ENCODE measurements at places on chromosomes 16 and 17.

DNA sequence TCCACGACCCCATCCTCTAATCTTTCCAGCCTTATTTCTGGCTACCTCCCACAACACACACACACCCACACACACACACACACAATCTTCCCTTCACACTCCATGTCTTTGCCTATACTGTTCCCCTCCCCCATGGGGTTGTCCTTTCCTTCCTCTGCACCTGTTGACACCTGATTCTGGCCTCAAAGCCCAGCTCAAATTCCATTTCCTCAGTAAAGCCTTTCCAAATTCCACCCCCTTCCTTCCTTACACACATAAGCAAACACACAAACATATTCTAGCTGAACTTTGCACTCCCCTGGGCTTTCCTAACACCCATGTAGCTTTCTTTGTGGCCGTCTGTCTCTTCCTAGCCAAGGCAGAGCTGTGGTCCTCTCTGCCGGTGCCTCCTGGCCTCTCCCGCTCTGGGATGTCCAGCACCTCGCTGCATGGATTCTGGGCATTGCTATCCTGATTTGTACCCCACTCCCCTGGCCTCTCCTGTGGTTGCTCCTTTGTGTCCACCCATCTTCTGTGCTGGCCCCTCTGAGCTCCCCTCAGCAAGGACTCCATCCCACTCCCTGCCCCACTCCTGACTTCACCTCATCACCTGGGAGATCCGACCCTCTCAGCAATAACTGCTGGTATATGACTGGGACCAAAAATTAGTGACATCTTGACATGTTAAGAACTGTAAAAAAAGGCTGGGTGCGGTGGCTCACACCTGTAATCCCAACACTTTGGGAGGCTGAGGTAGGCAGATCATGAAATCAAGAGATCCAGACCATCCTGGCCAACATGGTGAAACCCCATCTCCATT is 8.4 kb upstream of the SRCIN1 start:
- DNase-seq: no peak

- DNase-seq: peak; percentile 25
These were observed 35.6 kb downstream of the RPA1 start for GRCh38 chr17:1865252-1866037.

DNA sequence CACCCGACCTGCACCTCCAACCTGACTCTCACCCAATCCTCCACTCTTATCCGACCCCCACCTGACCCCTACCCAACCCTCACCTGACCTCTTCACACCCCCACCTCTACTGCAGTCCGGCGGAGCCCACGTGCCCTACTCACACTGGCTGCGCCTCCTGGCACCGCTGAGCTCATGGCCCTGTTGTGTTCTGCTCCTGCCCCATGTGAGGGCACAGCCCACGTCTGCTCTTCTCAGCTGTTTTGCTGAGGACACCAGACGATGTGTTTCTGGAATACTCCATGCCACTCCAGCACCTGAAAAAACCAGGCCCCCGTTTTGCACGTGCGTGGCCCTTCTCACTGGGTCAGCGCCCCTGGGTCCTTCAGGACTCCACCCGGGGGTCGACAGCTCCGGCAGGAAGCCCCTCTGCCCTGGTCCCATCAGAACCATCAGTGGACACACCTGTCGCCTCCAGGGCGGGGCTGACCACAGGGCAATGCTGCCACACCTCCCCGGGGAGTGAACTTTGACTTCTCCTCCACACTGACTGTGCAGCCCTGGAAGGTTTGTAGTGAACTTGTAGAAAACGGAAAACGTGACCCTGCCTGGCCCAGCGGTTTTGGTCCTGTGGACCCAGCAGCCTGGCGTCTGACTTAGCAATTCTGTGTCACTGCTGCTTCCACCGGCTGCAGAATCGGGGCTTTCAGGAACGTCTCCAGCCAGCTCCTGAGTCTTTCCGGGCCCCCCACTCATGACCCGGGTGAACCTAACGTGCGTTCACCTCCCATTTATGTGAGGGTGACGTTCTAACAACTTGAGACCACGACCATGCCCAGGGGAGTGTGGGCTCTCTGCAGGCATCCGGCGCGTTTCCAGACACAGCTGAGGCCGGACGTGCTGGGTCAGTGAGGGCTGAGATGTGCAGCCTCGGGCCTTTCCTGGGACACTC is 5.7 kb upstream of the RAB40B start:
- DNase-seq: no peak

DNA sequence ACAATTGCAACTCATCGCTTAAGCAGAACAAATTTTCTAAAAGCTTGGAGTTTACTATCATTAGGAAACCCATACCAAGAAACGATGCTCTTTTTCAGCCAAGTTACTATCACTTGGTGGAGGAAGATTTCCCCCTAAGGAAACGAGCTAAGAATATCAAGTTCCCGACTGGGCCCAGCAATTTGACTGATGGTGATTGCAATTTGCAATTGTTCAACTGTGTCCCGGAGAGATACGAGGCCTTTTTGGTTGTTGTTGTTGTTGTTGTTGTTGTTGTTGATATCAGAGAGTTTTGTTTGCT is 6.2 kb downstream of the HS3ST3A1 start:
- DNase-seq: no peak

DNA sequence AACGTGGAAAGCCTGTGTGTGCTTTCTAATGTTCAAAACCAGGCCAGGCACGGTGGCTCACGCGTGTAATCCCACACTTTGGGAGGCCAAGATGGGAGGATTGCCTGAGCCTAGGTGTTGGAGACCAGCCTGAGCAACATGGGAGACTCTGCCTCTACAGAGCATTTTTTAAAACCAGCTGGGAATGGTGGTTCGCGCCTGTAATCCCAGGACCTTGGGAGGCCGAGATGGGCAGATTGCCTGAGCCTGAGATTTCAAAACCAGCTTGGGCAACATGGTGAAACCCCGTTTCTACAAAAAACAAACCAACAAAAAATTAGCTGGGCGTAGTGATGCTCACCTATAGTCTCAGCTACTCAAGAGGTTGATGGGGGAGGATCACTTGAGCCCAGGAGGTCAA is 26.4 kb downstream of the RNF213 start:
- DNase-seq: no peak

- DNase-seq: no peak
These were observed 3.9 kb upstream of the KCNH6 start for GRCh38 chr17:63519116-63519881.

GRCh38 chr17:63537001-63537400 is 13.3 kb upstream of the DCAF7 start:
- DNase-seq: no peak

- no peak for DNase-seq
These were observed 33.0 kb downstream of the DCAKD start for GRCh38 chr17:45018514-45018847.

- no peak for DNase-seq
These were observed 1.5 kb downstream of the HEATR6 start for GRCh38 chr17:60077226-60077625.

GRCh38 chr17:32461853-32462617 is 17.7 kb downstream of the PSMD11 start:
- DNase-seq: peak; percentile 49

- DNase-seq: no peak
These were observed 281.6 kb downstream of the RBFOX1 start for GRCh38 chr16:7614021-7614795.

DNA sequence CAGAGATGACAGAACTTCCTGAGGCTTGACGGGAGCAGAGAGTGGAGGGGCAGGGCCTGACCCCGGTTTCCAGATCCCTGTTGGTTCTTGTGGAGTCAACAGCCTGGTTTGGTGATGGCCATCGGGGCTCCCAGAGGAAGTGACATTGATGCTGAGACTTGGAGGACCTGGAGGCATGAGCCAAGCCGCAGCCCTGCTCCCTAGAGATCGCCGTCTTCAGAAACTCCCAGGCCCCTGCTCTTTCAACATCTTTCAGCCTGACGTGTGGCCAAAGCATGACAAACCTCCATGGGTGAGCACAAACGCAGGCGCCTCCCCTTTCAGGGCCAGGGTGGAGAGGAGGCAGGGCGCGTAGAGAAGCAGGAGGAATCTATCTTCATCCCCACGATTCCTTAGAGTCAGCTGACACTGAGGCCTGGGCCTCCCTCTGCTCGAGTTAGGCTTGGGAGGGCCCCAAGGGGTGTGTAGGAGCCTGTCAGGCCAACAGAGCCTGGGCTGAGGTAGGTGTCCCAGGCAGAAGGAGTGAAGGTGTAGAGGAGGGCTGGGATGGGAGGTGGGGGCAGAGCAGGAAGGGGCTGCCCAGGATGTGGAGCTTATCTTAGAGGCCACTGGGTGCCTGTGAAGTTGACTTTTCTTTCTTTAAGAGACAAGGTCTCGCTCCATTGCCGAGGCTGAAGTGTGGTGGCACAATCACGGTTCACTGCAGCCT is 56.1 kb upstream of the MED9 start:
- no peak for DNase-seq

GRCh38 chr17:60165971-60166370 is 16.2 kb downstream of the CA4 start:
- DNase-seq: no peak

DNA sequence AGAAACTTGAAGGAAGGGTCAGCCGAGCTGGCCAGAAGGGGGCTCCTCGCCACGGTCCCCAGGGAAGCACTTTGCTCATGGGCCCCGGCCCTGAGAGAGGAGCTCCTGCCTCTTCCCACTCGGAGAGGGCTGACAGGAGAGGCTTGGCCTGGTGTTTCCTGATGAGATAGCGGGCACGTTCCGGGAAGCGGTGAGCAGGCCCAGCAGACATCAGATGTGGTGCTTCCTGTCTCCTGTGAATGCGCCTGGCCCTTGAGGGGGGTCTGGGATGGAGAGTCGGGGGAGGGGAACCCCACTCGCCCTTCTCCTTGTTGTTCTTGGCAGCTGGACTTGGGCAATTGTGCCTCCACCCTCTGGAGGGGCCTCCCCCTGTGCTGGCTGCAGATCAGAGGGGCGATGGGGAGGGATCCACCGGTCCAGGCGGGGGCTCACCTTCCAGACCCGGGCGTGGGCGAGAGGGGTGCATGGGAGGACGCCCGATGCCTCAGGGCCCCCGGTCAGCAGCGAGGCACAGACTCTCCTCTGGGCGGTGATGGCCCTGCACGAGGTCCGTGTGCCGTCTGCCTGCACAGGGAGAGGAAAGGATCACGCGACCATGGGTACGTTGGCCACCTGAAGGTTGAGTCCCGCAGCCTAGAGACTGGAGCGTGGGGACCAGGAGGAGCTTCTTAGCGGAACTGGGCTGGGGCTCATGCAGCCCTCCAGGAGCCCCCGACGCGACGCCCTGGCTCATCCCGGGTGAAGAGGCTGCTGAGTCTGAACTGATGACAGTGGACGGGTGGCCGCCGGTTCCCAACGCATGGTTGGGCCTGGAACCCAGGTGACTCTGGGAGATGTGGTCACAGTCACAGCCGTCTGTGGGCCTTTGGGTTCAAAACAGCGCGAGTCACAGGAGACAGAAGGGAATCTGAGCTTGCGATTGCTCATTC is 25.4 kb downstream of the METRNL start:
- DNase-seq: no peak

GRCh38 chr16:67277294-67277998 is 1.9 kb upstream of the PLEKHG4 start:
- DNase-seq: no peak

GRCh38 chr17:47736501-47737495 is 3.8 kb downstream of the TBX21 start:
- DNase-seq: no peak

DNA sequence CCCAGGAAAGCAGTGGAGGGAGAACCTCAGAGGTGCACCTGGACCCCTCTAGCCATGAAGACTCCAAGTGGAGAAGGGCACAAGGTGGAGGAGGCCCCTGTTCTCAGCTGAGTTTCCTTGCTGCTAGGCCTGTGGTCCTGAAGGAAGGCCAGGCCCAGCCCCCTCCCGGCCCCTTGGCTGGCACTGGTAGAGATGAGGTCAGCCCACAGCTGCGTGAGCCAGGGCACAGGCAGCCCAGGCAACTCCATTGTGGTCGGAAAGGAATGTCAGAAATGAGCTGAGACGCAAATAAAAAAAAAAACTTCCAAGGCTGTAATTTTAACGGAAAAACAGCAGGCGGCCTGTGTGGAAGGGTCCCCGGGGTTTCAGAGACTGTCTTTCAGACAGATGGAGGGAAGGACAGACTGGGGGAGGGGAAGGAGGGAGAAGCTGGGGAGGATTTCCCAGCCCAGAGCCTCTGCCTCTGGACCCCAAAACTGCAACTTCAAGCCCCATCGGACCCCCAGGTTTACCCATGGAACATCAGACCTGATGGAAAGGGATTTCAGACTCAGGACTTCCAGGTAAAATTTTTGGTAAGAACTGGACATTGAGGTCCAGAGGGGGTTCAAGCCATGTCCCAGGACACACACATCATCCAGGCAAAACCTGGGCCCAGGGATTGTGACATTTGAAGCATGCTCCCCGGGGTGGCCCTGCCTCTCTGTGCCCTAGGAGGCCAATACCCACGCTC is 25.6 kb upstream of the MRPS23 start:
- no peak for DNase-seq

DNA sequence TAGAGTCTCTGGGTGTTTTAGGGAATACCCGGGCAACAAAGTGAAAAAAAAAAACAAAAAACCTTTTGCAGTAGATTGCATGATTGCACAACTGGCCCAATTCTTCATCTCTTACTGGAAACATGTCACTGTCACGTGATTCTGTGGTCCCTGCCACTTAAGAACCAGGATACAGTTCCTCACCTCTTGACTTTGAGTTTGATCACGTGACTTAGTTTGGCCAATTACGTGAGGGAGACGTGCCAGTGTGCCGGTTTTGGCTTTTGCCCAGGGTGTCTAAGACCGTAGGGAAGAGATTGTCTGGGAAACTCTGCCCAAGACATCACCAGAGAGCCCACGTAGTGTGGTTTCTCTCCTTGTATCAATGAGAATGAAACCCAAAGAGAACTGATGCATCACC is 88.7 kb downstream of the GRIN2A start:
- no peak for DNase-seq

- no peak for DNase-seq
These were observed 186.6 kb downstream of the WWOX start for GRCh38 chr16:78286065-78286464.

GRCh38 chr17:64423881-64424280 is 25.0 kb upstream of the MILR1 start:
- DNase-seq: no peak

DNA sequence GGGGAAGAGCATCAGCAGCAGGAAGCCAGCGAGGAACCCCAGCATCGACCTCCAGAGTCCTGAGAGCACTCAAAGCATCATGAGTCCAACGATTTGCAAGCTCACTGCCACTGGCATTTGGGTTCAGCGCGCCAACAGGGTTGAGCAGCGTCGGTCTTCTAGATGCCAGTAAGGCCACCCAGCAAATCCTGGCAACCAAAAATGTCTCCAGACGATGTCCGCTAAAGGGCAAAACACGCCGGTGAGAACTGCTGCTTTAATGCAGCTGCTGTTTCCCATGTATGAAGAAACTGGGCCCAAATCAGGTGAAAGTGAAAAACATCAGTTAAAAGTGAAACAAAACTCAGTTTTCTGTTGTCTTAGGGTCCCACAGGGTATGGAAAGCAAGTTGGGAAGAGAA is 70.2 kb downstream of the ANKRD11 start:
- DNase-seq: no peak

GRCh38 chr17:51270636-51271035 is 10.3 kb downstream of the UTP18 start:
- no peak for DNase-seq

DNA sequence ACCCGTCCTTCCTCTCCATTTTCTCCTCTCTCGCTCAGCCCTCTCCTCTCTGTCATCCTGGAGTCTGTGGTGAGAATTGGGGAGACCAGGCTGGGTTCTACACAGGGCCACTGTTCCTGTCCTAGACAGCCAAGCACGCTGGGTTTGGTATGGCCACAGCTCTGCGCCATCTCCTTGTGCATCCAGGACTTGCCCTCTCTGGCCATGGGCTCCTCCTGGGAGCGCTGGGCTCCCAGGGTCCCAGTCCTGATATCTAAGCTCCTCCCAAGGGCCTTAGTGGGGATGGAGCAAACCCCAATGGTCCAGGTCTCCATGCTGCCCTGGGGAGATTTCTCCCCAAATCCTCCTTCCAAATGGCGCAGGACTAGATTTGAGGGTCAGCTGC is 27.2 kb upstream of the ITGA3 start:
- DNase-seq: no peak
